SJCRH30 (cell line): ENCODE measurements at places on chromosomes 7 and 10.

GRCh38 chr7:129014501-129015101 is 40.3 kb downstream of the TNPO3 start:
- DNase-seq = no peak

DNA sequence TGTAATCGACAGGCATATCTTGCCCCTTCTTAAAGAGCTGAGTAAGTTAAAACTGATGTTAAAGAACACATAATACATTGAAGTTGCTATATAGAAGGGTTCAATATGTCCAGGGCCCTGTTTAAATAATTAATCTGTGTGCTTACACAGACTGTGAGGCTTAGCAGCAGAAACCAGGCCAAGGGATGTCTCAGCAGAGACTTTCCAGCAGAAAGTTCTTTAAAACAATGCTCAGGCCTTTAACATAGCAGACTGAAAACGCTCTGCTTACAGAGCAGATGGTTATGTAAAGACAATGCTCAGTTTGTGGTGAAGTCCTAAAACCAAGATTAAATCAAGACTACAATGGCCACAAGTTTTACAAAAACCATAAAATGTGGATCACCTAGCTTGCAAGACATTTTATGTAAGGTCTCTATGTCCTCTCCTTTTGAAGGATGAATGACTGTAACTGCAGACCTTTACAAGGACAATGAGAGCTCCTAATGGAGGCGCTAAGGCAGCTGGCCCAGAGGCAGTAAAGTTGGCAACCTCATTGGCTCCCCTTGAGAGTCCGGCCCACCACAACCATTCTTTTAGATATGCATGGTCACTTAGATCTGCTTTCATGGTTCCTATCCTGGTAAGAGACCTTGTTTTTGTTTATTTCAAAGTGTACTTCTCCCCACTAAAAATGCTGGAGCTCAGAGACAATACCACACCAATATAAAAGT is 56.3 kb downstream of the FZD1 start:
- DNase-seq = no peak

DNA sequence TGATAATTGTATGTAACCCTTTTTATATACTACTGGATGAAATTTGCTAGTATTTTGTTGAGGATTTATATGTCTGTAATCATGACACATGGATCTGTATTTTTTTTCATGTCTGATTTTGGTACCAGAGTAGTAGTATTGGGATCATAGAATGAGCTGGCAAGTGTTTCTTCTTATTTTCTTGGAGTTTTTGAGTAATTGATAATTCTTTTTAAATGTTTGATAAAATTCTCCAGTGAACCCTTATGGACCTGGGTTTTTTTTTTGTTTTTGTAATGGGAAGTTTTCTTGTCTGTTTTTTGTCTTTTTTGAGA is 28.4 kb downstream of the ZNF33A start:
- DNase-seq = no peak

DNA sequence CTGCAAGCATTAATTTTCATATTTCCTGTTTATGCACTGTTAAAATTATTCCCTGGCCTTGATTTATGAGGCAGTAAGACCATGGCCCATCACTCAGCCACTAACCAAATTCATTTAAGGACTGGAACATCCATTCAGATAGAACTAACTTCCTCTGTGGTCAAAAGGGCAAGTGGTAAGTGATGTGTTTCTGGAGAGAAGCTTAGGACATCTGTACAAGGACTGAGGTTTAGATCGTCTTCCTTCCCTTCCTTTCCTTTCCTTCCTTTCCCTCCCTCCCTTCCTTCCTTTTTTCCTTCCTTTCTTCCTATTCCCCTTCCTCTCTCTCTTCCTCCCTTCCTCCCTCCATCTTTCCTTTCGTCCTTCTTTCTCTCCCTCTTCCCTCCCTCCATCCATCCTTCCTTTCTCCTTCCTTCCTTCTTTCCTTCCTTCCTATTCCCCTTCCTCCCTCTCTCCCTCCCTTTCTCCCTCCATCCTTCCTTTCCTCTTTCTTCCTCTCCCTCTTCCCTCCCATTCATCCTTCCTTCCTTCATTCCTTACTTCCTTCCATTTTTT is 1019.4 kb downstream of the TYW1 start:
- DNase-seq = no peak

DNA sequence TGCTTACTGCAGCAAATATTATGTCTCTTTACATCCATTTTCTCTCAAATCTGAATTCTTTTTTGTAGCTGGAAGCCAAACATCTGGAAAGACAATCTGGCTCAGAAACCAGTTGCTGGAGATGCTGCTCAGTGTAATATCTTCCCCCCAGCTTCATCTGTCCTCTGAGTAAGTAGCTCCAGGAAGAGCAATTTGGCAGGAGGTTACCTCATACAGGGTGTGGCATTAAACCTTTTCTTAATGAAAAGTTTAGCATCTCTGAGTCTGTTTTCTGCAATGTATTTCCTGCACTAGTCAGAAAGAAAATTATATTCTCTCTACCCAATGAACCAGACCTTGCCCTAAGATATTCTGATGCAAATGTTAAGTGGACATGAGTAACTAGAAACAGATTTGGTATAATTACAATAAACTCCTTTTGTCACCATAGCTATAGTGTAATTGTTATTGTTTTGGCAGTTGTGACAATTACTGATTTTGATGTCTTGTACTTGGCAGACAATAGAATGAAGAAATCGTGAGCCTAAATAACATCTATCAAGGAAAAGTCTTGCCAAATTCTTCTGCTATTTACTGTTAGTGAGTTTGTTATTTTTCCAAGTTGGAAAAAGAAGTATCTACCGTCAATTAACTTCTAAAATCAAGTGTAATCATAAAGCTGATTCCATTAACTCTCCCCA is 123.3 kb downstream of the WDFY4 start:
- no peak for DNase-seq

GRCh38 chr10:50293513-50294313 is 42.4 kb upstream of the ASAH2 start:
- no peak for DNase-seq

- DNase-seq = no peak
Measured at GRCh38 chr10:119691726-119692125, 34.1 kb upstream of the INPP5F start.

DNA sequence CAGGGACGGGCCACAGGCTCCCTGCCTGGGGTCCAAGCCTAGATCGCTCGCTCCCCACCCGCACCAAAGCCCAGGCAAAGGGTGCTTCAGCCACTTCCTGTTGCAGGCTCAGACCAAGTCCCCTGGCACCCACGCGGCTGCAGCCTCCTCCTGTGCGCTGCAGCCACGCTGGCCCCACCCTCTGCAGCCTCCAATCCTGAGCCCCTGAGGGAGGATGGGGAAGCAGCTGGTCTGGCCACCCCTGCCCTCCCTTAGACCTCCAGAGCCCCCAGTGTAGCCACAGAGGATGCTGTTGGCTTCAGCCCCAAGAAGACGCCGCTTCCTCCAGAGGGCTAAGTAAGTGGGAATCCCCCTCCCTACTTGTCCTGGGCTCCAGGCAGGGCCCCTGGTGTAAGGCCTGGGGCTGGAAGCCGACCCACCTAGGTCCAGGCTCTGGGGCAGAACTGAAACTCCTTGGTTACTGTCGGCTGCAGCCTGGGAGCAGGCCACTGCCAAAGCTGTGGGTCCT is 9.4 kb downstream of the LIMK1 start:
- DNase-seq = peak; percentile 67

DNA sequence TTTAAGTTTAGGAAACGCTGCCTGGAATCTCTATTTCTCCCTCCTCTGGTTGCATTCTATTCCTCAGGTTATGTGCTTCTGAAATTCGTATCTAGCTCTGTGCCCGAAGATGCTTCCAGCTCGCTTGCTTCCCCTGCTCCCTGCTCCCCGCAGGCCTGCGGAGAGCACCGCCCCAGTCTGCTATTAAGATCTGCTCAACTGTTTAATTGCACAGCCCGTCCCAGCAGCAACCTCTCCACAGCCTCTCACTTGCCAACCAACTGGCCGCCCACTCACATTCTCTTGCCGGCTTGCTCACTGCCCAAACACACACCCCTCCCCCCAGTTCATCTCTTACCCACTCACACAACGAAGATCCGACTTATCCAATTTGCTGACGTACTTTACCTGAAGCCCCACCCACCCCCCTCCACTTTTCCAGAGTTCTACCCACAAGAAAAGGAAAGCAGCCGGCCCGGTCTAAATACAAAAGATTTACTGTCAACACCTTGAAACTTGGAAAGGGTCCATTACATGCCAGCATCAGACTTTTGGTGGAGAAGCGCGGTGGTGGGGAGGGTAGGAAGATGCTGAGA is 167.3 kb upstream of the KLF14 start:
- no peak for DNase-seq
